ENCODE measurements at places on chromosomes 6 and 20.

DNA sequence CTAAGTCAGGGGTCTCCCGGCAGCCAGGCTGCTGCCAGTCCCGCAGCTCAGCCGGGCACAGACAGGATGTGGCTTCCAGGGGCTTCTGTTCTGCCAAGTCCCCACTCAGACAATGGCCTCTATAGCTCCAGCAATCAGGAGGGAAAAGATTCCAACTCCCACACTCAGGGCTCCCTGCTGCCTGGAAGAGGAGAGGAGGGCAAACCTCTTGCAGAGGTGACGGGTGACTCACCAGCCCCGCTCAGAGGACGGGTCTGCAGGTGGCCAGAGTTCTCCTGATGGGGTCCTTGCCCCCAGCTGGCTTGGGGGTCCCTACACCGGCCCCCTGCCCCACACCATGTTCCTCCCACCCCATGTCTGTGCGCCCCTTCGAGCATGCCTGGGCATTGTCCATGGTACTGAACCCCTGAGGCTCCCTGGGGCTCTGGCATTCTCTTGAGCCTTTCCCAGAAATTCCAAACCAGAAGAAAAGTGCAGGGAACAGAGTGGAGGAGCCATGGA is 32.6 kb downstream of the NTSR1 start:
- DNase-seq = no peak

- no peak for DNase-seq
Observed at GRCh38 chr20:4025679-4026078, 10.3 kb upstream of the RNF24 start.

DNA sequence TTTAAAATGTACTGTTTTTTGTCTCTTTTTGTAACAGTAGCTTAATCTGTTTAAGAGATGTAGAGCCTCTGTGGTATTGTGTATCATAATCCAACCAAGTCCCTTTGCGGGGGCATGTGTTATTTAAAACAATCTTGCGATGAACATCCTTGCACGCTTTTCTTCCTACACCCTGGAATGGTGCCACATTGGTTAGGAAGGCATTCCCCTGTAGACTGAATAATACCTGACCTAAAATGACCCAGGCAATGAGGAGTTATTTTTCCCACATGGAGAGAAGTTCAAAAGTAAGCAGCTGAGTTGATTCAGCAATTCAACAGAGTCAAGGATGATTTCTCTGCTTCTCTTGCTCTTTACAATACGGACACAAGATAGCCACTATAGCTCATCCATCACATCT is 142.0 kb upstream of the PMEPA1 start:
- DNase-seq = no peak

DNA sequence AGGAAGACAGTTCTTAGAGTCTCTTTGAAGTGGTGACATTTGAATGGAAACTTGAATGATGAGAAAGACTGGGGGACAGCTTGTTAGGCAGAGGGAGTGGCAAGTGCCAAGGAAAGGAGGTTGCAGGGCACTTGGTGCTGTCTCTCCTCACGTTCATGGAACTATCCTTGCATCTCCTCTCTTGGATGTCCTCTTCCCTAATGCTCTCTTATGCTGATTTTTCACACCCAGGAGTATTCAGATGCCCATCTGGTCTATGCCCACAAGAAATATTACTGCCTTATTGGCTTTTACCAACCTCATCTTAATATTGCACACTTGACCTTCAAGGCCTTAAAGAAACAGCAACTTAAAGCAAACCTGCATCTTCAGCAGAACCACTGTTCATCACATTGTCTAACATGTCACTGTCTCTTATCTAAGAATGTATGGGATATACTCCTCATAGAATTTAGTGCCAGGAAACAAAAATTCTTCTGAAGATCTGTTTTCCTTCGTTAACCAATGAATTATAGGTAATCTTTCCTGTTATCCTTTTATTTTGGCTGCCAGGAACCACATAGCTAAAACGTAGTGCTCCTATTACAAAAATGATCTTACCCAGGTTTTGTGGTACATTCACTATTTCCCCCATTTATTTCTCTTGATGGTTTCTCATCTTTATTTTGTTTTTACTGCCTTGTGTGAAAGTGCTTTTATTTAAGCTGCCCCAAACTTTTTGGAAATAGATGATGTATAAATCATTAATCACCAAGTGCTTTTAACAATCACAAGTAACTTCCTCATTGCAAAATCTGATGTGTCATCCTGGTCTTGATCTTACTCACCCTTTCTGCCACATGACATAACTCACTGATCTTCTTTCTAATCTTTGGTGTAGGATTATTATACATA is 12.8 kb downstream of the RGS17 start:
- no peak for DNase-seq

- no peak for DNase-seq
Observed at GRCh38 chr6:75158176-75158575, 47.7 kb downstream of the COL12A1 start.

Data from gastrocnemius medialis (tissue), 4 donors.